ENCODE measurements at places on chromosomes 5 and 9.

DNA sequence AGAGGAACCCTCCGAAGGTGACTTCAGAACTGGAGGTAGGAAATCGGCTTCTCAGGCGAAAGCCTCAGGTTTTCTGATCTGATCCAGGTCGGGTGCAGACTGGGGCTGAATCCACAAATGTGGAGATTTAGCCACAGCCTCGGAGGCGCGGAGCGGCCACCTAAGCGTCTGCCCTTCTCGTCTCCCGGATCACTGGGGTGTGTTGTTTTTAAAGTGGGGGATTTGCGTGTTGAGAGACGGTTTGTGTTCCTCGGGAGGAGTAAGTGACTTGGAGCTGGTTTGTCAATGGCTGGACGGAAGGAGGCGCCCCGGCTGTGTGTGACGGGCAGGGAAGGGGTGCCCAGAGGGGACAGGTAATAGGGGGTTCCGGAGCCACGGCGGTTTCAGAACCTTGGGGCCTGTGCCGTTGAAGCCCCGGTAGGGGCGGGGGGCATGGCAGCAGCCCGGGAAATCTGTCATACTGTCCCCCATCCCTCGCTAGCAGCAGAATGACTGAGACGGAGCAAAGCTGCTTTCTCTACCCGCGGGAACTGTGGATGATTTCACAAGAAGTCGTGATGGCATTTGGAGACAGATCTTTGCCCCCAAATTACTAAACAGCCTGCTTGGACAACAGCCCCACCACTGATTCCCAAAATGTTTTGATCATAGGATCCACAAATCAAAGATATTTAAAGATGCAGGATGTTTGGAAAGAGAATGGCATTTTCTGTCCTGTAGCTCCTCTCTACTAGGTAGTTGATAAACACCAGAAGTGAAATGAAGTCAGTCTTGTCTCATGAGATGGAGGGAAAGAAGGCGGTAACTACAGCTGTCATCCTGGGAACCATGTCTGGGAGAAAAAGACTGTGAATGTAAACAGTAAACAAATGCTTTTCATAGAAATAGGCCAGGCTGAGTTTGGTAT is 216.5 kb downstream of the PDZD2 start:
- no peak for DNase-seq

- no peak for DNase-seq
Observed at GRCh38 chr9:126203313-126203712, 123.3 kb upstream of the MVB12B start.

DNA sequence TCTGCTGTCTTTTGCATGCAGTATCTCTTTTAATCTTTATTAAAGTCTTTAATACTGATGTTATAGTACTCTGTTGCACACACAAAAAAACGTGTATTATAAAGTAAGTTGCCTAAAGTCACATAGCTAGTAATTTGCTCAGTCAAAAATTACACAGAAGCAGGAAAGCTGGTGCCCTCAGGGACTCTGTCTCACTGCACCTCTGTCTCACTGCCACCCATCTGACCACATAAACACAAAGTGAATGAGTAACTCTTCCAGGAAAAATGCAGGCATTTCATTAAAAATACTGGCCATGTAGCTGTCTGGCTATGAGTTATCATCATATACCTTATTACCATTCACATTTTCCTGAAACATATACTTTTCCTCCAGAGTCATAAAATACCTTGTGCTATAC is 591.7 kb downstream of the CSNK1G3 start:
- no peak for DNase-seq

GRCh38 chr5:127875235-127876021 is 172.2 kb downstream of the CCDC192 start:
- DNase-seq, result peak; percentile 16

DNA sequence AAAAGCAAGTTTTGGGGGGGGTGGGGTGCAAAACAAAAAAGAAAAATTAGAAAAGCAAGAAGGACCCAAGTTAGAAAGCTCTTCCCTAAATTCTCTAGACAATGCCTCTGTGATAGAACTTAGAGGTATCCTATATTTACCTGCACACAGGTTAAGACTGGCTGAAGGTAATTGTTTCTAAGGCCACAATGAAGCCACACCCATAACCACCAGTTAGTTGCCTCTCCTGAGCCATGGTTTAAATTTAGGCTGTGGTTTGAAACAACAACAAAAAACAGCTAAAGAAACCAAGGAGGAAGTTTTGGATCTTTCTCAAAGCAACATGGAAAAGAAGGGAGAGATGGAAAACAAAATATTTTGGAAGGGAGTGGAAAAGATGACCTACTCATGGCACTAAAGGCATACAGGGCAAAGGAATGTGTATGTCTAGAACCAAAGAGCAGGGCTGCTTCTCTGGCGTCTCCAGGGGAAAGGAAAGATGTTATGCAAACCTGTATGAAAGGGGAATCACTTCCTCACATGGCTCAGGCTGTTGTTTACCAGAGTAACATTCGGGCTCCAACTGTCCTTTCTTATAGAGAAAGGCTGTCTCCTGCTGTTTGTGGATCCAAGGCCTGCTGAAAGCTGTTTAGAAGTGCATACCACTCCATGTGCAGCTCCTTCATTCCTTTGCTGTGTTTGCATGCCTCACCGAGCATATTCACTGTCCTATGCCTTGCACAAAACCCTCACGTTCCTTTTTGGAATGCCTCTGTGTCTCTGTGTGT is 408.9 kb upstream of the MPDZ start:
- DNase-seq, result no peak

DNA sequence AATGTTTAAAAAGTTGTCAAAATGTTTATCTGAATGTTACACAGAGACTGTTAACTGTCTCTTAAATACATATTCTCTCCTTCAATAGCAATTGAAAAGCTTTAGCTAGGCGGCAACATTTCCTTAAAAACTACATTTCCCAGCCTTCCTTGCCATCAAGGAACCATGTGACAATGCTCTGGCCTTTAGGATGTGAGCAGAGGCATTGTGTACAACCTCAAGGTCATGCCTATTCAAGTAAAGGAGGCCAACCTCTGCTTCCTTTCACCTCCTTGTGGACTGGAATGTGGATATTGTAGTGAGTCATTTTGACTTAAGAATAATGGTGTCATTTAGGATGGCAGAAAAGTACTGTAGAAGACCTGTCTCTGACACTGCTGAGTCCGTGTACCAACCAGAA is 23.7 kb upstream of the MROH2B start:
- no peak for DNase-seq

DNA sequence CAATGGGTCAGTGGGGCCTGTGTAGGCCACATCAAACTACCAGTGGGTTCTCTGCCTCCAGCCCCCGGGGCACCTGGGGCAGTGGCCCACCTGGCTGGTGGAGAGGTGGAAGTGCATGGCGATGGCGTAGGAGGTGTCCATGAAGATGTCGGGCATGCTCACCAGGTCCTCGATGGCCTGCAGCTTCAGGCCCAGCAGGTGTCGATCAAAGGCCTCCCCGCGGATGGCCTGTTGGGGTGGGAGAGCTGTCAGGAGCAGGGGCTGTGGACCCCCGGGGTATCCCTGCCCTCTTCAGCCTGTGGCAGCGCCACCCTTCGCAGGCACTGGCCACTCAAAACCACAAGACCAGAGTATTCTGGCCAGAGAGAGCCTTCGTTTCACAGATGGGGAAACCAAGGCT is 14.7 kb downstream of the CRAT start:
- no peak for DNase-seq

GRCh38 chr9:89662718-89663613 is 58.2 kb downstream of the GADD45G start:
- no peak for DNase-seq

DNA sequence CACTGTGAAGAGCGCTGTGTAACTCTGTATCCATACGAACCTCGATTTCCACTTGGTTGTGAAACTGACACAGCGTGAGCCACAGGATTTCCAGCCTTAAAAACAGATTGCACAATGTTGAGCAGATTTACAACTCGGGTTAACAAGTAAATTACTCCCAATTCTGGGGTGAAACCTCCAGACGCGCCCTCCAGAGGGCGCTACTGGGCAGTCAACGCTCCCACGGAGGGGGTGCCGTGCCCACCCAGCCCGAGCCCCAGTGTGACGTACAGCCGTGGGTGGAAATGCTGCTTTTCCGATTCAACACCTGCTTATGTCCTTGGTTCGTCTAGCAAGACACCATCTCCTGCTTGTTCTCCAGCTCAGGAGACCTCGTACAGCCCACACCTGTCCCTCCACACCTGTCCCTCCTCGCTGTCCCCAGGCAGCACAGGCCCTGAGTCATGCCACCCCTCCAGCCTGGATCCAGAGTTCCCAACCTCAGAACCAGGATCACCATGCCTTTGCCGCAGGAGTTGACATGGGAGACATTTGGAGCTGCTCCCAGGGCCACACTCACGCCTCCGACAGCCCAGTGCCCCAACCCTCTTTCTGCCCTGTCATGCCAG is 34.4 kb upstream of the SLC6A3 start:
- peak; percentile 79 for DNase-seq

- no peak for DNase-seq
Observed at GRCh38 chr5:54807421-54807820, 178.0 kb downstream of the ESM1 start.

DNA sequence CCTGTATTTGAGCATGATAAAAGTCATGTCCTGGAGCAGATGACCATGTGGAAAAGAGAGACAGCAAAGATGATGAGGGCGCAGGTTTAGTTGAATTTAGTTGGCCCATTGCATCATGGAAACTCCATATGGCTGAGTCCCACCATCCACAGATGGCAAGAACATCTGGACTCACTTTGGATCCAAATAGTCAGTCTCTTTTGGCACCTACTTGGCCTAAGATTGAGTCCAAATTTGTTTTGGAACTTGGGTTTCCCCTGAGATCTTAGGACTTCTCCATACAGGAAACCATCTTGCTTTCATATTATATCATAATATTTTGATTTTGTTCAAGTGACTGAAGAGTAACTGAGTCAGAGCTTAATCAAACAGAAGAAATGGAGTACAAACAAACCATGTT is 217.5 kb downstream of the DRD1 start:
- no peak for DNase-seq

DNA sequence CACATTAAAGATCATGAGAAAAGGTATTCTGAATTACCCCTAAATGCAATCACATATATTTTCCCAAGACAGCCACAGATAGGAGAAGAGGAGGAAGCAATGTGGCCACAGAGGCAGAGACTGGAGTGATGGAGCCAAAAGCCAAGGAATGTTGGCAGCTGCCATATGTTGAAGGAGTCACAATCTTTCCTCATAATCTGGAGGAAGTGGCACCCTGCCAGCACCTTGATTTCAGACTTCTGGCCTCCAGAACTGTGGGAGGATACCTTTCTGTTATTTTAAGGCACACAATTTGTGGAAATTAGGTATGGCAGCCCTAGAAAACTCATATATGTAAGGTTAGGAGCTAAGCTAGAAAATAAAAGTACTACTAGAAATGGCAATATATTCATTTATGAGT is 139.9 kb upstream of the GAS1 start:
- DNase-seq, result no peak

DNA sequence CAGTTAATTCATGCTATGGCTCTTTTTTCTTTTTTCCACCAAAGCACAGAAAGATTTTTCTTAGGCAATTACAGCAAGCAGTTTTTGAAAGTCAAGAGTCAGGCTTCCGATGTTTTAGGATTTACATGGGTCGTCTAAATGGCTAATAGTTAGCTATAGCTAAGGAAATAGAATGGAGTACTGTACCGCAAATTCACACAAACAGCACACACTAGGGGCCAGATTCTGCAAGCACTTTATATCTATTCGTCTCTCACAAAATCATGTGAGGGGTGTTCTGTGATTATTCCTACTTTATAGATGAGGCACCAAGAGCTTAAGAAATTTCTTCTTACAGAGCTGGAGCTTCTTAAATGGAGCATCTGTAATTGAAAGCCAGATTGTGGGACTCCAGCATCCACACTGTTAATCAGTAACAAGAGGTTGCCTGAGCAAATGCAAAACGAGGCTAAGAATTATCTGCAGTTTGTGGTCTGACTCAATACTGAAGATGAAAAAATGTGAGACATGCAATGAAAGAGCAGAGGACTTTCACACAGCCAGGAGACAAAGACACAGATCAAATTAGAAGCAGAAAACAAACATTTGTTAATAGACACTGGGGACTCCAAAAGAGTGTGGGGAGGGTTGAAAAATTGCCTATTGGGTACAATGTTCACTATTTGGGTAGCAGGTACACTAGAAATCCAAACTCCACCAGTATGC is 62.7 kb upstream of the CTXN3 start:
- DNase-seq, result no peak

- no peak for DNase-seq
Observed at GRCh38 chr5:59193616-59194319, 610.9 kb downstream of the RAB3C start.

DNA sequence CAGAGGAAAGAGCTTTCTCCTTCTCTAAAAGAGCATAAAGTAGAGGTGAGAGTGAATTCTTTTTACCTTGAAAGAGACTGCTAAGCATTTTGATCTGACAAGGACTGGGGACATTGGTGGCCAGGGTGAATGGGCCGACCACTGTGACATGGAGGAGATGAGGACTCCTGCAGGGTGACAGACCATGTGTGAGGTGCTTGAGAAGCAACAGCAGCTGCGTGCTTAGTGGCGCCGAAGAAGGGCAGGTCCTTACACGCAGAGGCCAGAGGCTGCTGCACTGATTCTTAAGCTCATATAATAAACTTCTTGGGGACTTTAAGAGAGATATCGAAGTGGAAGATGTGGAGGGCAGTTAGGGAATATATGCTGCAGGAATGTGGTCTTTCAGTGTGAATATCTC is 8.7 kb upstream of the JAKMIP2 start:
- DNase-seq, result no peak

GRCh38 chr5:38651806-38652205 is 95.4 kb upstream of the LIFR start:
- no peak for DNase-seq

- DNase-seq, result no peak
Observed at GRCh38 chr5:76029739-76030138, 53.4 kb upstream of the SV2C start.

DNA sequence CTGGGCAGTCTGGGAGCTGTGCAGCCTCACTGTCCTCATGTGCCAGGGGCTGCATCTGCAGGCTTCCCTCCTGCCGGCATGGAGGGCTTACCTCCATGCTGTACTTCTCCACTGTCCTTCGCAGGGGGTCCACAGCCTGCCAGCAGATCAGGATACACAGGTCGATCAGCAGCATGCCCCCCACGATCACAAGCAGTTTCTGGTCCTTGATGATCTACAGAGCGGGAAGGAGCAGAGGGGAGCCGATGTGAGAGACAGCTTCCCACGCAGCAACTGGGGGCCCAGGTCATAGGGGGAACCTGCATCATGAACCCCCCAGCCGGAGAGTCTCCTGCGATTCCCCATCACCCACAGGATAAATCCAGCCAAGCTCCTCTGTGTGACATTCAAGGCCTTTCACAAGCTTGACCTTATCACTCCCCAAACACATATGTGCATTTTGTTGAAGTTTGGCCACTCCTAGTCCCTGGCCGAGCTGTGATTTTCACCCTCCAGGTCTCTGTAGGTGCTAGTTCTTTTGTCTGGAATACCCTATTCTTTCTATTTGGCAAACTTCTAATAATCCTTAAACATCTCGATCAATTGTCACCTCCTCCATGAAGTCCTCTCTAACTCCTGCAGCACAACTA is 107.3 kb upstream of the TBC1D2 start:
- no peak for DNase-seq

GRCh38 chr5:61964201-61964600 is 341.8 kb upstream of the KIF2A start:
- no peak for DNase-seq
